ENCODE measurements at places on chromosomes 3 and 15.

DNA sequence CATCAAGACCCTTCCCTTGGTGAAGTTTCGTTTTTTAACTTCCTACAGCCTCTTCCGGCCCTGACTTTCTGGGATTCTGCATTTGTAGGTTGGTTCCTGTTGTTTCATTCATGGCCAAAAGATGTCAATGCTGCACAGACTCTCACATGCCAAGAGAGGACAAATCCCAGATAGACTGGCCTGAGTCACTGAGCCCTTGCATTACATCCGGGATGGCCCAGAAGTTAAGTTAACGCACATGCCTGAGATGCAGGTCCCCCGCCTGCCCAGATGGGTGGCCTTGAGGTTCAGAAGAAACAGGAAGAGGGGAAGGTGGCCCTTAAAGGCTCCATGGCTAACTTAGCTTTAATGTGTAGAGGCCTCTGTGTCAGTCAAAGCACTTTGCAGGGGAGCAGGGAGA, 51.6 kb upstream of the SRGAP3 start:
- no peaks in the 10 kb centered on the region for H3K36me3 ChIP-seq
- H3K27me3 ChIP-seq = peaks cover 13% of the 10 kb centered on the region
- no peak for DNase-seq
- H3K27ac ChIP-seq = no peak overlapping the region
- no peaks in the 10 kb centered on the region for H3K4me1 ChIP-seq

DNA sequence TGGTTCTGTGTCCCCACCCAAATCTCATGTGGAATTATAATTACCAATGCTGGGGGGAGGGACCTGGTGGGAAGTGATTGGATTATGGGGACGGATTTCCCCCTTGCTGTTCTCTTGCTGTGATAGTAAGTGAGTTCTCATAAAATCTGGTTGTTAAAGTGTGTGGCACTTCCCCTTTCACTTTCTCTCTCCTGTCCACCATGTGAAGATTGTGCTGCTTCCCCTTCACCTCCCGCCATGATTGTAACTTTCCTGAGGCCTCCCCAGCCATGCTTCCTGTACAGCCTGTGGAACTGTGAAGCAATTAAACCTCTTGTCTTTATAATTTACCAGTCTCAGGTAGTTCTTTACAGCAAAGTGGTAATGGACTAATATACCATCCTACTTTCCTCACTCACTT, 289.6 kb downstream of the EFHB start:
- DNase-seq = no peak
- H3K36me3 ChIP-seq = no peaks in the 10 kb centered on the region
- no peak overlapping the region for H3K27ac ChIP-seq

GRCh38 chr3:122678506-122678905, 2.1 kb upstream of the PARP14 start:
- DNase-seq = no peak
- no peaks in the 10 kb centered on the region for H3K27me3 ChIP-seq
- no peak overlapping the region for H3K27ac ChIP-seq
- H3K4me3 ChIP-seq = no peak overlapping the region
- peaks cover 17% of the 10 kb centered on the region for H3K4me1 ChIP-seq

DNA sequence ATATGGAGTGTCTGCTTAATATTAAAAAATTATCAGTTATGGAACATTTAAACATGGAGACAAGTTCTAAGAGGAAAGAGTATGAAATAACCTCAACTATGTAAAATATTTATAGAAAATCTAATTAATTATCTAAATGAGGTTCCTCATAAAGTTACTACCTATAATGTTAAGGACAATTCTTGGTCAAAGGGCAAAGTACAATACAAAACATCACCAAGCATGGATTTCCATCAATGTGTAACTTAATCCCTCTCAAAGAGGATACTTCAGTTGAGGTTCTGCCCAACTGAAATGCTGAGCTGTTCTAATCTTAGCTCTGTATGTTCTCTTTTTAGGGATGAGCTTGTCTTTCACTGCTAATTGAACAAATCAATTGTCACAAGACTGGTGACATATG, 56.0 kb upstream of the CHRM5 start:
- no peaks in the 10 kb centered on the region for H3K4me1 ChIP-seq
- H3K4me3 ChIP-seq = no peak overlapping the region
- no peaks in the 10 kb centered on the region for H3K36me3 ChIP-seq
- no peak overlapping the region for H3K27ac ChIP-seq

GRCh38 chr3:174016186-174016585, 618.6 kb downstream of the NLGN1 start:
- no peaks in the 10 kb centered on the region for H3K36me3 ChIP-seq
- no peak overlapping the region for H3K4me3 ChIP-seq

DNA sequence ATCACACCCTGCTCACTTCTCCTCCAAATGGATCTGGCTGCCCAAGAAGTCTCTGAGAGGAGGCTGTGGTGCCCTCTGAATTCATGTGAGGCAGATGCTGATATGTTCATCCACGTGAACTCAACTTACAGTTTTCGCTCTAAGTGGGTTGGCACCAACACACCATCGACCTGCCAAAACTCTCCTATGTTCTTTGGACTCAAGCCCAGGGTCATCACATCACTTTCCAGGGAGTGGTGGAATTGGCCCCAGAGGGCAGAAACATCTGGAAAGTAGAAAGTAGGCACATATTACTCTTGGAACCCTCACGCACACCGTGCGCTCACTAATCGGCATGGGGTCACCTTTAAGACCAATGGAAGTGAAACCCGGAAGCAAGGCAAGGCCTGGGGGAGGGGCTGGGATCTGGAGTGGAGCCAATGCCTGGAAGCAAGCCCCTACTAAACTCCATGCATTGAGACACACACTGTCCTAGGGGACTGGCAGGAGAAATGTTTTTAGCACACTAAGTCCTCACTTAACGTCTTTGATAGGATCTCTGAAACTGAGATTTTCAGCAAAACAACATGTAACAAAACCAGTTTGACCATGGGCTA, 41.4 kb downstream of the SSUH2 start:
- no peaks in the 10 kb centered on the region for H3K27me3 ChIP-seq
- H3K36me3 ChIP-seq = no peaks in the 10 kb centered on the region
- no peak overlapping the region for H3K4me3 ChIP-seq
- DNase-seq = no peak

GRCh38 chr3:37670961-37671483, 190.7 kb upstream of the CTDSPL start:
- no peaks in the 10 kb centered on the region for H3K36me3 ChIP-seq
- no peak for DNase-seq
- no peak overlapping the region for H3K4me3 ChIP-seq
- H3K27me3 ChIP-seq = peaks cover 27% of the 10 kb centered on the region
- H3K4me1 ChIP-seq = no peaks in the 10 kb centered on the region

GRCh38 chr15:26941489-26941888, 29.5 kb upstream of the GABRG3 start:
- no peak overlapping the region for H3K4me3 ChIP-seq
- DNase-seq = no peak
- no peaks in the 10 kb centered on the region for H3K4me1 ChIP-seq

DNA sequence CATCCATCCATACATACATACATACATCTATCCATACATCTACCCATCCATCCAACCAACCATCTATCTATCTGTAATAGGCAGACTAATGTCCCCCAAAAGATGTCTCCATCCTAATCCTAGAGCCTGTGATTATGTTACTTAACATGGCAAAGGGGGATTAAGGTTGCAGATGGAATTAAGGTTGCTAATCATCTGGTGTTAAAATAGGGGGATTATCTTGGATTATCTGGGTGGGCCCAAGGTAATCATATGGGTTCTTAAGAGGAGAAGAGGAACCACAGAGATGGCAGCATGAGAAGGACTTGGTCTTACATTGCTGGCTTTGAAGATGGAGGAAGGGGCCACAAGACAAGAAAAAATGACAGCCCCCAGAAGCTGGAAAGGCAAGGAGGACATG, 14.7 kb upstream of the RPL29 start:
- H3K36me3 ChIP-seq = no peaks in the 10 kb centered on the region
- no peak overlapping the region for H3K27ac ChIP-seq
- peaks cover 26% of the 10 kb centered on the region for H3K4me1 ChIP-seq
- DNase-seq = no peak

- H3K36me3 ChIP-seq = no peaks in the 10 kb centered on the region
- H3K27me3 ChIP-seq = no peaks in the 10 kb centered on the region
- H3K4me1 ChIP-seq = no peaks in the 10 kb centered on the region
- H3K4me3 ChIP-seq = no peak overlapping the region
- no peak overlapping the region for H3K27ac ChIP-seq
- DNase-seq = no peak
These were observed 726.8 kb downstream of the NAALADL2 start for GRCh38 chr3:175585898-175586297.

DNA sequence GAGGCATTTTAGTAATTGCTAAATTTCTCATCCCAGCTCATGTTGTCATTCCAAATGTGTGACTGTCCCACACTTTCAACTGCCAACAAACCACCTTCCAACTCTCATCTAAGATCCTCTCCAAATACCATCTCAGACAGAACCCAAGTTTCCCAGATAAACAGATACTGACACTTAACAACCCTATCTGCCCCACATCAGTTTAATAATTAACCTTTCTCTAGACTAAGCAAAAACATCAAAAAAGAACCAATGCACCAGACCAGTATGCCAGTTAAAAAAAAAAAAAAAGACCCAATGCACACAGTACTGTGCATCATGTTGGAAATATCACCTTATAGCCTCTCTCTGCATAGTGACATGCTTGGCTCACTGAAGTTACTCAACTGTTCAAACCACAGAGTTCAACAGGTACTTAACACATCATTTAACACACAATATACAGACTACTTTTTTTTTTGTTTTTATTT, 5.5 kb downstream of the SFMBT1 start:
- H3K27ac ChIP-seq = no peak overlapping the region
- no peaks in the 10 kb centered on the region for H3K36me3 ChIP-seq
- no peaks in the 10 kb centered on the region for H3K27me3 ChIP-seq
- no peak overlapping the region for H3K4me3 ChIP-seq
- no peak for DNase-seq

- H3K36me3 ChIP-seq = no peaks in the 10 kb centered on the region
- H3K4me3 ChIP-seq = no peak overlapping the region
- DNase-seq = no peak
- peaks cover 26% of the 10 kb centered on the region for H3K4me1 ChIP-seq
- H3K27ac ChIP-seq = no peak overlapping the region
- H3K27me3 ChIP-seq = no peaks in the 10 kb centered on the region
These were observed 60.5 kb downstream of the XXYLT1 start for GRCh38 chr3:195210266-195210973.

DNA sequence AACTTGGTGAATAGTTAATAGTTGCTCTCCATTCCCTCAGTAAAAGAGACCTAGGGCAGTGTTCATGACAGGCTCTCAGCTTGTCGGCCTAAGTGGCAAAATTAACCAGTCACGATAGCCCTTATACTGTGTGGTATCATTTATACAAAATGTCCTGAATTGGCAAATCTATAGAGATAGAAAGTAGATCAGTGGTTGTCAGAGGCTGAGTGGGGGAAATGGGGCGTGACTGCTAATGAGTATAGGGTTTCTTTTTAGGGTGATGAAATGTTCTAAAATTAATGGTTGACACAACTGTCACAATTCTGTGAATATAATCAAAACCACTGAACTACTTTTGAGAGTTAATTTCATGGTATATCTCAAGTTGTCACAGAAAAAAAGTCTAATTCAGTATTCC, 20.9 kb downstream of the ARIH1 start:
- H3K4me3 ChIP-seq = no peak overlapping the region
- no peak for DNase-seq
- H3K4me1 ChIP-seq = no peaks in the 10 kb centered on the region
- no peaks in the 10 kb centered on the region for H3K27me3 ChIP-seq
- H3K27ac ChIP-seq = no peak overlapping the region

GRCh38 chr15:26126070-26126469, 262.9 kb upstream of the ATP10A start:
- no peak overlapping the region for H3K27ac ChIP-seq
- no peak for DNase-seq
- H3K36me3 ChIP-seq = no peaks in the 10 kb centered on the region
- H3K4me3 ChIP-seq = no peak overlapping the region
- H3K4me1 ChIP-seq = no peaks in the 10 kb centered on the region
- H3K27me3 ChIP-seq = peaks cover 4% of the 10 kb centered on the region

DNA sequence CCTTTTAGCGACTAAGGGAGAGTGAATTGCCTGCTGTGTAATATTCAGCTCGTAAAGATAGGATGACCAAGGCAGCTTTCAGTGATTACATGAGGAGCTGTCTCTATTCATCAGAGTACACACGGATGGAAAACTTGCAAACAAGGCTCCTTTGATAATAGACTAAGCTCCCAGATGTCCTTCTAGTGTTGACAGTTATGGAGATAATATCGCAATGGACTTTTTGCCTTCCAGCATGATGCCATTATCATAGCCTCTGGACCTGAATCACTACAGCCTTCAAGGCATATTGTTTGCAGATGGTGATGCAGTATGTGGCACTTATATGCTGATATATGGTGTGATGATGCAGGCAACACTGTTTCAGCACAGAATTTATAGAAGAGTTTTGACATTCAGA, 93.9 kb downstream of the ECT2 start:
- no peak for DNase-seq
- 0 out of 2 replicates have a peak, but pooled peaks cover 4% of the 10 kb centered on the region for H3K4me1 ChIP-seq
- H3K36me3 ChIP-seq = no peaks in the 10 kb centered on the region
- no peak overlapping the region for H3K4me3 ChIP-seq
- no peak overlapping the region for H3K27ac ChIP-seq
- H3K27me3 ChIP-seq = no peaks in the 10 kb centered on the region

- no peaks in the 10 kb centered on the region for H3K4me1 ChIP-seq
- H3K27ac ChIP-seq = no peak overlapping the region
- no peaks in the 10 kb centered on the region for H3K36me3 ChIP-seq
- H3K4me3 ChIP-seq = no peak overlapping the region
- DNase-seq = no peak
These were observed 727.8 kb upstream of the CFAP20DC start for GRCh38 chr3:59777667-59778077.

- H3K4me3 ChIP-seq = no peak overlapping the region
- no peaks in the 10 kb centered on the region for H3K27me3 ChIP-seq
- H3K27ac ChIP-seq = peak overlapping the region; percentile 71
- H3K36me3 ChIP-seq = no peaks in the 10 kb centered on the region
- H3K4me1 ChIP-seq = peaks cover 53% of the 10 kb centered on the region
- peak; percentile 53 for DNase-seq
These were observed 32.5 kb downstream of the BHLHE40 start for GRCh38 chr3:5011555-5012256.
